Stimulated activated CD8-positive, alpha-beta memory T cell treated with anti-CD3 and anti-CD28 coated beads, Interleukin-15, amount 100 ng/mL, for 48 hours (primary cell): ENCODE measurements at places on chromosomes 1 and 21.

GRCh38 chr1:5110508-5110907 is 456.1 kb downstream of the AJAP1 start:
- no peak for DNase-seq

GRCh38 chr1:111769517-111770146 is 13.9 kb downstream of the DDX20 start:
- no peak for DNase-seq

- DNase-seq = no peak
Measured at GRCh38 chr1:235442788-235443429, 61.3 kb downstream of the B3GALNT2 start.

DNA sequence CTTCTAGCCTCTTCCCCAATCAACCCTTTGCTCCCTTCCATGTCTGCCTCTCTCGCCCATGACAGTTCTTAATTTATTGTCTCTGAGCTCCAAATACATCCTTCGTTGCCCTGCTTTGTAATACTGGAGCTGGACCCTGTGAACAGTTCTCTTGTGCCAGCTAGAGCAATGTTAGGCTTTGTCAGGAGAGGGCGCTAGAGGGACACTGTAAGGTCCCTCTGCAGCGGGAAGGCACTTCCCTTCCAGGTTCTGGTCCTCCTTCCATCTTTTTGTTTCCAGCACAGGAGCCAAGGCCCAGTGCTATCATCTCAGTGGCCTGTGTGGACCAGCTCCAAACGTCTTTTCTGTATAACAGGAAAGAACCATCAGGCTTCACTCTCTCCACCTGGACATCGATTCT is 95.9 kb downstream of the PTPRU start:
- DNase-seq = no peak

- DNase-seq = no peak
Measured at GRCh38 chr1:5858844-5859407, 133.3 kb downstream of the NPHP4 start.

- DNase-seq = no peak
Measured at GRCh38 chr1:28258628-28259251, 578 bp upstream of the SESN2 start.

GRCh38 chr1:212838145-212838544 is 9.3 kb downstream of the SPATA45 start:
- no peak for DNase-seq

GRCh38 chr1:206534552-206534951 is 27.2 kb downstream of the RASSF5 start:
- no peak for DNase-seq

DNA sequence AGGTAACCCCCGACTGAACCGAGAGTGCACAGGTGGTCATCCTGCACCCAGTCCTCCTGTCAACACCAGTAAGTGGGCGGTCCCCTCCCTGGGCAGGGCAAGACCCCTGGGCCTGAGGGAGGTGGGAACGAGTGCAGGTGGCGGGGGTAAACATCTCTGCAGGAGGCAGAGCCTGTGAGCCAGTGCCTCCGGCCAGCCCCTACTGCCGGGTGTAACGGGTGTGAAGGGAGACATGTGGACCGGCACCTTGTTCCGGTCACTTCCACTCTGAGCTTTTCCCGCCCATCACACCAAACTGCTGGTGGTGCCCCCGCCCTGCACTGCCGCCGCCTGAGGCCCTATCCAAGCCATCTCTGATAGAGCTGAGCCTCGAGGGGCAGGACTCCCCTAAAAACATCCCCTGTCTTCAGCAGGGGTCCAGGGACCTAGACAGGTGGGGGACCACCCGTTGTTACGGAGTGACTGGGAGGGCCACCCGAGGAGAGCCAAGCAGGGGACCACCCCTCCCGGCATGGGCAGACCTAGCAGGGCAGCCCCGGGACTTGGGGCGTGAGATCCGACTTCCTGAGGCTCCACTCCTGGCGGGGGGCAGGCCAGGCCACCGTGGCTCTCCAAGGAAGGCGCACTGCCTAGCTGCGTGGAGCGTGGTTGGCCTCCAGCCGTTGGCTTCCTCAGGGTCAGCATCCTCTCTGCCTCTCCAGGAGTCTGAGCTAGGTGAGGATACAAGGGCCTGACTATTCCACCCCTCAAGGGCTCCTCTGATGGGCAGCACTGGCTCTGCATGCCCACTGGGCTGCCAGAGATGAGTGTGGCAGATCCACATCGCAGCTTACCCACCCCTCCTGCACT is 43.8 kb upstream of the LBR start:
- DNase-seq = no peak

DNA sequence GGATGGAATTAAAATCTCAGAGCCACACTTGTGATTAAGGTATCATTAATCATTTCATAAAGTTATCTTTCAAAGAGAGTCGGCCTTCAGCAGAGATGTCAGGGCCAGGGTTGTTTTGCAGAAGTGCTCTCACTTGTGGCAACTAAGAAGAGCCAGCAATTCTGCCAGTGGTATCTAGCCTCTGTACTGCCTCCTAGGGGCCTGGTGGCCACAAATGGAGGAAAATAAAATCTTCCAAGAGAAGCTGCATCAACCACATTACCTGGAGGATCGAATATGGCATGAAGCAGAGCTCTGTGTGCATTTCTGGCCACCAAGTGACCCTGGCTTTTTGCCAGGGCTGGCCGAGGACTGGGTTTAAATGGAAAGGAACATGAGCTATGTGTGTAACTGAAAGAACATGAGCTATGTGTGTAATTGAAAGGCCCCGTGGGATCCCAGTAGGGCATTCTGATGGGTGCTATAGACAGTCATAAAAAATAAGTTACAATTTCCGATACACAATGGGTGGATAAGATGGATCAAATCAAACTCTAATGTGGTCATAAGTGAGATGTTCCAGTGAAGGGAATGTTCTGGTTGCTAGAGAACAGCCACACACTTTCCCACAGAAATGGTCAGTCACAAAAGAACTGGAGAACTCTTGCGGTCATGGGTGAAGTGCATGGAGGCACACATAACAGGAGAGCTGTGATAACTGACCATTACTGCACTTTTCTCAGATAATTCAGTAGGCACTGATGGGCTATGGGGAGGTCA is 335.8 kb downstream of the CAMTA1 start:
- DNase-seq = no peak

DNA sequence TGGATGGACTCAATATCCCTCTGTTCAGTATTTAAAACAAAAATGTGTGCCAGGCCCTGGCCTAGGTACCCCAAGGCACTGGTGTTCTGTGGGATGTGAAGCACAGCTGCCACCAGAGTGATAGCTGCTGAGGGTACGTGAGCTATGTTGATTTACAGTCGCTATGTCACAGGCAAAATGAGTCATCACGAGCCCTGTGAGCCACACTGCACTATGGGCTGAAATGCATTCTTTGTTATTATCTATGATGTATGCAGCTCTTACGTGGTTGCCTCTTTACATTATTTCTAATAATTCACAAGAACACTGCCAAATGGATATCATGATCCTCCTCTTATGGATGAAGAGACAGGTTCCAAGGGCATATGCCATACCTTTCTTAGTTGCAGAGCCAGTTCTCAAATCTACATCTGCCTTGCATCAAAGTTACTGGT is 2.1 kb downstream of the TEX38 start:
- no peak for DNase-seq

DNA sequence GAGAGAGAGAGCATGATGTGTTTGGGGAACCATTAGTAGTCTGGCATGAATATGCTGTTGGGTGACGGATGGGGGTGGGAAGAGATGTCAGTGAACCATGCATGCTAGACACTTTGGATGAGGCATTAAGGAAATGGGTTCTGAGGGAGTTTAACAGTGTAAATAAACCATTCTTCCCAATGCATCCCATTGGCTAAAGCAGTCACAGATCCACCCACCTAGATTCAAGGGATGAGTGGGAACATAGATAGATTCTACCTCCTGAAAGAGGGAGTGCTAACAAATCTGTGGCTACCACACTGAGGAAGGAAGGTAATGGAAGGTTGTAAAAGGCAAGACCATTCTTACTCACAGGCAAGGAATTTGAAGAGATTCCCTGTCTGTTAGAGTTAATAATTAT is 129.8 kb upstream of the CACNA1E start:
- no peak for DNase-seq

DNA sequence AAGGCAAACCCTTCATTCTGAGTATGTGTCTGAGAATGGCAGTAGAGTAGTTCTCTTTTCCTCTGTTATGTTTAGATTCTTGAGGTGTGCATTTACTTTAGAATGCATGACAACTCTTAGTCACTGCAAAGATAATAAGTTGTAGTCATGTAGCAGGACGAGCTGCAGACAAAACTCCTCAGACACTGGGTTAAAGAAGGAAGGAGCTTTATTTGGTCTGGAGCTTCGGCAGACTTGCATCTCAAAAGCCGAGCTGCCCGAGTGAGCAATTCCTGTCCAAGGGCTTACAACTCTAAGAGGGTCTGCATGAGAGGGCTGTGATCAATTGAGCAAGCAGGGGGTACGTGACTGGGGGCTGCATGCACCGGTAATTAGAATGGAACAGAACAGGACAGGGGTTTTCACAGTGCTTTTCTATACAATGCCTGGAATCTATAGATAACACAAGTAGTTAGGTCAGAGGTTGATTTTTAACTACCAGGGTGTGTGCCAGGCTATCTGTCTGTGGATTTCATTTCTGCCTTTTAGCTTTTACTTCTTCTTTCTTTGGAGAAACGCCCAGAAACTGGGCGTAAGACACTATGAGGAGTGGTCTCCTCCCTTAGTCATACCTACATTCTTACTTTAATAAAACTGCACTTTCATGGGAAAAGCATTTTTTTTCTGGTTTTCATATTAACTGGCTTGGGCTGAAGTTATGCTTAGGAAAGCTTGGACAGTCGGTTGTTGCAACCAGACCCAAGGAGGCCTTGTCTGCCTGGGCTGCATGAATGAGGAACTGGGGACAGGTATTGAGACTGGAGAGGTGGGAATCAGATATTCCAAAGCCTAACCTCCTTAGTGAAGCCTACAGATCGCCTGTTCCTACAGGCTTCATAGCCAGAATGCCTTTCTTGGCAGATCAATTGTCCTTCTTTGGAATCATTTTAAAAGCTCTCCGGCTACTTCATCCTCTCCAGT is 115.1 kb downstream of the RHOU start:
- DNase-seq = no peak

DNA sequence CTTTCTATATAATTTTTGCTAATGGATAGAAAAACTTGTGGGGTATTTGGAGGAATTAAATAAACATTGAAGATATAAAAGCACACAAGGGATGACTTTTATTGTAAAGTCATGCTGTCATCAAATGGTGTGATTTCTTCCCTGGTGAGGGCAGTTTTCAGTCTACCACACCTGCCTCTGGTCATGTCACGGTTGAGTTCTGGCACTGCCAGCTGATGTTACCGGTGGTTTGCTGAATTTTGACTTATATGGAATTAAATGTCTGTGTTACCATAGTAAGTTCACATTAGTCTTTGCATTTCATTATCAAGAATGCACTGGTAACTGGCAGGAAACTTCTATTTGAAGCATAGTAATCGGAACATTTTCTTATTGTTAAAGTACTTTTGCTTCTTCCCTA is 13.4 kb downstream of the S1PR1 start:
- DNase-seq = no peak

GRCh38 chr1:36482724-36483388 is at the start of gene CSF3R:
TSS of gene CSF3R (minus strand) at chr1:36482913. CDS start at chr1:36479496, 3,417 bp downstream.
- no peak for DNase-seq

- DNase-seq = no peak
Measured at GRCh38 chr1:59432531-59433439, 135.9 kb downstream of the FGGY start.

DNA sequence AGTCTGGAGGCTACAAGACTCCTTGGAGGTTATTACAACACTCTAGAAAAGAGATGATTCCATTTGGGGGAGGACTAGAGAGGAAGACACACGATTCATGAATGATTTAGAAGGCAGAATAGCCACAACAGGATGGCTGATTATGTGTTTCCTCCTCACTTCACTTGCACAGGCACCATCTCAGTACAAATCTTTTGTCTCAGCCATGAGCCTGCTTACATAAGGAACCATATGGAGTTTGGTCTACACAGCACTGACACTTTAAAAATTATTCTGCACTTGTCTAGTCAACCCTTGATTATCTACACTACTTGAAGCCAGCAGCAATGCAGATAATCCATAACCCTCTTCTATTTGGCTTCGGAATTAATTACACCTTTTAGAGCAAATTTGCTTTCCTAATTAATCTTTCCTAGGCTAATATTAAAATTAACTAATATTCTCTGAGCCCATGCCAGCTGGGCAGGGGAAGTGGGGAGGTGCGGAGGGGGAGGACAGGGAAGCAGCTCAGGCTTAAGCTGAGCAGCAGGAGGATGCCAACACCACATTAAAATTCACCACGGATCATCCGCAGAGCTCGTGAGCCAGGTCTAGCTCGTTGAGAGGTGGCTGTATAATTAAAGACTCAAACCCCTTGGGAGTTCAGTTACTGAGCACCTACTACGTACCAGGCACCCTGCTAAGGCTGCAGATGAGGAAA is 3.2 kb upstream of the LEMD1 start:
- DNase-seq = no peak

DNA sequence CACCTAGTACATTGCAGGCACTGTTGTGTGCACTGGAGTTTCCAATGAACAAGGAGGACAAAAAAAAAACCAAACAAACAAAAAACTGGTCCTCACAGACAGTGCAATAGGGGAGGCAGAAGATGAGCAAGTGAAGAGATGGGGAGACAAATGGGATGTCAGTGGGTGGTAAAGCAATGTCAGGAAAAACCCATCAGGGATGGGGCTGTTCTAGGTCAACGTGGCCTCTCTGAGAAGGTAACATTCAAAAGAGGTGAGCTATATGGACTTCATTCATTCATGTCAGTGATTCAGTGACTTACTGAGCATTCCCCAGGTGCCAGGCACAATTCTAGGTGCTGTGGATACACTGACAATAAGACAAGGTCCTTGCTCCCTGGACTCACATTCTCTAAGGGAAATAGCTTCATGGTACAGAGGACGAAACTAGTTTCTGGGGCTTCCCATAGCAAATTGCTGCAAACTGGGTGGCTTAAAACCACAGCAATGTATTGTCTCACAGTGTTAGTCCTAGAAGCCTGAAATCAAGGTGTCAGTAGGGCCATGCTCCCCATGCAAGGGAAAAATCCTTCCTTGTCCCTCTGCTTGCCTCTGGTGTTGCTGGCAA is 140.5 kb upstream of the KLHDC7A start:
- no peak for DNase-seq

DNA sequence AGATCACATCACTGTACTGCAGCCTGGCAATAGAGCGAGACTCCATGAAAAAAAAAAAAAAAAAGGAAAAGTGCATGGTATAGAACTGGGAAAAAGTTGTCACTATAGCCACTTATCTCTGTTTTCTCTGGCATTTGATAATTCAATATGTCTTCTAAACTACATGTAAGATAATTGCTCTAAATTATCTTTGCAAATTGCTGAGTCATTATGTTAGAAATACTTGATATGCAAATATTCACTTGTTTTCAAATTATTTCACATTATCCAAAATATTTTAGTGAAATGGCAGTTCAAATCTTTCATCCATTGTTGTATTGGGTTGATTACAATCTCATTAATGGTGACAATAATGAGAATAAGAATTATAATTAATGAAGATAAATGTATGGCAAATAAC is 1455.1 kb downstream of the KCNT2 start:
- DNase-seq = no peak

- DNase-seq = no peak
Measured at GRCh38 chr1:50246869-50247268, 138.1 kb downstream of the ELAVL4 start.

GRCh38 chr1:56185493-56185892 is 393.9 kb downstream of the PLPP3 start:
- no peak for DNase-seq
